ENCODE measurements at places on chromosomes 1 and 21.

GRCh38 chr1:101262060-101262459 lies 25.2 kb downstream of the S1PR1 start:
- DNase-seq: no peak

DNA sequence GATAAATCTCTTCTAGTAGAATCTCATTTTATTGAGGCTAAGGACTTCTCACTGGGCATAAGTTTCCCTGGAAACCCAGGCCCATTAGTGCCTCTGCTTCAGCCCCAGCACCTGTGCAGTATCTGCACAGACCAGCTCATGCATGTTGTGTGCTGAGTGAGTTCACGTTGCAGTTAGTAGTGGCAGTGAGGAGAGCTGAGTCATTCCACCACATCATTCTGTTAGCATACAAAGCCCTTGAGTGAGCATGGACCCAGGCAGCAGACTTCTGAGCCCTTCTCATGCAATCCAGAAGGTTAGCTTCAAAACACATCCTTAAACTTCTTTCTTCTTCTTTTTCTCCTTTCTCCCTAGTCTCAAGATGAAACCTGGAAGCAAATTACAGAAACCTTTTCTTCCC lies 45.8 kb upstream of the NTPCR start:
- DNase-seq: no peak

DNA sequence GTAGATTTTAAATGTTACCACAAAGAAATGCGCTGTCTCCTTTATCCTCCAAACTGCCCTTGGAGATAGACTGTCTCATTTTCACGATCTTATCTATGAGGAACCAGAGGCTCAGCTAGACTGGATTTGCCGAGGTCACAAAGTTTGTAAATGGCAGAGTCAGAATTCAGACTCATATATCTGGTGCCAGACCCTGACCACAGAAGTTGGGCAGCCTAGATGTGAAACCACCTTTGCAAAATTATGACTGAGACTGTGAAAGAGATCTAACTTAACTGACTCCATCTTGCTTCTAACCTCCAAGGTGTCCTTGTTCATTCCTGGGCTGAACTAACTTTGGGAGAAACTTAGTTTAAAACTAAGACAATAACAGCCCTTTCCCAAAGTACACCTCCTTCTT lies 14.1 kb downstream of the CNR2 start:
- DNase-seq: no peak

GRCh38 chr1:158286487-158286886 lies 3.2 kb upstream of the CD1C start:
- no peak for DNase-seq

DNA sequence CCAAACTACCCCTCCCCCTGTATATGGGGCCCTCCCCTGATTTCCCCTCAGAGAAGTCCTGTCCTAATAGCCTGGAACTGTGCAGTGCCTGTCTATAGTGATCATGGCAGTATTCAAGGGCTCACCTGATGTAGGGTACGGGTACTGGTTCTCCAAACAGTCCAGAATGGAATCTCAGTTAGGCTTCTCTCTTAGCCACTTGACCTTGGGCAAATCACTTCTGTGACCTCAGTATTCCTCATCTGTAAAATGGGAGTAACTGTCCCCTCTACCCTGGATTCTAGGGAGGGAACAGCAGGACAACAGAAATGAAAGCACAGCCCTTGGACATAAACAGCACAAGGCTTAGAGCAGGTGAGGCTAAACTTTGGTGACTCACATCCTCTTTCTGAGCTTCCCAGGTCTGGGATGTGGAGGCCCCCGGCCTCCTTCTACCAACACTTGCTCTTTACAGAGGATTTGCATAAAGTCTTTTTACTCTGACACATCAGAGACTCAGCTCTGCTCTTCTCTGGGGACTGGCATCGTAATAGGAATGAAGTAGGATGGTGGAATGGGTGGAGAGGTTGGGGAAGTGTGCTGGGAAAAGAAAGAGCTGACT lies 20.0 kb upstream of the PDZK1IP1 start:
- no peak for DNase-seq
